ENCODE measurements at places on chromosomes 1 and 21.
A peak's percentile ranks its signal among the peaks of the same experiment; 100 is the strongest.

DNA sequence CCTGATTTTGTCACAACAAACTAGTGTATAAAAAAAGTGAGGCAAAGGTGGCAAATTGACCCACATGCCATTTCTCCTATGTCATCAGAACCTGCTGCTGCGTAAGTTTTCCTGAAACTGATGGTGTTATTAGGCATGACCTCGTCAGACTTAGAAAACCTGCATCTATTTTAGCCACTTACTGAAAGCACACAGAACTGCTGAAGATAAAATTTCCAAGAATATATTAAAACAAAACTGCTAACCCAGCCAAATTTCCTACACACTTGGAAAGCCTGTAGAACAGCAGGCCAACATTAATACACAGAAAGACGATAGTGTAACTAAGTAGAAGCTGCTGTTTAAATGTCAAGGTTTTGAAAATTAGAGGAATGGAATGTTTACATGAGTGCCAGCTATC is 674.5 kb upstream of the CXADR start:
- no peak for DNase-seq

DNA sequence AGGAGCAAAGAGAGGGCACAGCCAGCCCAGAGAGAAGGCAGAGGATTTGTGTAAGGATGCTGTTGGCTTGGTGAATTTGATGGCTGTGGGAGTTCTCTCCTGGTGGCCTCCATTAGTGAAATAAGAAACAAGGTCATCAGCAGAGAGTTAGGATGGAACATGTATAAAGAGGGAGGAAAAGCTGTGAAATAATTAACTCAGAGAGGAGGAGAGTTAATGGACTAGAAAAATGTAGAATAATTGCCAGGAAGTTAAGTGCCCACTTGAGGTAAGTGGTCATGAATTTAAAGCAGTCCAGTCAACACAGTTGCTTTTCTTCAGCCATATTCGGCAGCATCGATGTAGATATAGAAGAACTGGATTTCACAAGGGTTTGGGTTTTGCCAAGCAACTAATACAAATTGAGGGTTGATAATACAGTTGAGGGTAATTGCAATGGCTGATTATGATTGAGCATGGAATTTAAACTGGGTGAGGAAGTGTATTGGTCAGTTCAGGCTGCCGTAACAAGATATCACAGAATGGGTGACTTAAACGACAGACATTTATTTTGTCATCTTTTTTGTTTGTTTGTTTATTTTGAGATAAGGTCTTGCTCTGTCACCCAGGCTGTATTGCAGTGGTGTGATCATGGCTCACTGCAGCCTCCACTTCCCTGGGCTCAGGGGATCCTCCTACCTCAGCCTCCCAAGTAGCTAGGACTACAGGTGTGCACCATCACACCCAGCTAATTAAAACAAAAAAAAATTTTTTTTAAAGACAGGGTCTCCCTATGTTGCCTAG is 31.7 kb upstream of the KLF17 start:
- no peak for DNase-seq

DNA sequence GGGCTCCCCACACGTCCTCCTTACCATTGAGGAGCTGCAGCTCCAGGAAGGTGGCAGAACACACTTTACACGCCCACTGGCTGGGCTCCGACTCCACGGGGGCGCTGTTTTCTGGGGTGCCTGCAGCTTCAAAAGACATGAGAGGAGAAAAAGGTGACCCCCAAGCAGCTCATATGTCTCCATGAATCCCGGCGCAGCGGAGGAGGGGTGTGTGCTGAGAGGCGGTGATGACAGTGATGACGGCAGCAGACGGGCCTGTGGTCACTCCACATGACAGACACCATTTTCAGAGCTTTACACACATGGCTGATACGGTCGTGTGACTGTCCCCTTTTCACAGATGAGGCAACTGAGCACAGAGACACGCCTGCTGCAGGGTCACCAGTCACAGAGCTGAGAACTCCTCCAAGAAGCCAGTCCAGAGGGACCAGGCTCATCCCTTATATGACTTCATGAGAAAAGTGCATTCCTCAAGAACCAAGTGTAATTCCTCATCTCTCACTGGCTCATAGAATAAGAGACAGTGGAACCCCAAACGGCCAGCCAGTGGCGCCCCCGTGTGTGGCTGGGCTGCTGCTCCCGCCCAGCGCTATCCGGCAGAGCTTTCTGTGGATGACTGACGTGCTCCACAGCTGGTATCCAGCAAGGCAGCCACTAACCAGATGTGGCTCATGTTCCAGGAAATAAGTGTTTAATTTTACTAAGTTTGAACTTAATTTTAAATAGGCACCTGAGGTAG is 31.9 kb downstream of the PRDM15 start:
- no peak for DNase-seq

- DNase-seq: peak; percentile 34
These were observed 9.4 kb upstream of the THEMIS2 start for GRCh38 chr1:27862671-27863537.

DNA sequence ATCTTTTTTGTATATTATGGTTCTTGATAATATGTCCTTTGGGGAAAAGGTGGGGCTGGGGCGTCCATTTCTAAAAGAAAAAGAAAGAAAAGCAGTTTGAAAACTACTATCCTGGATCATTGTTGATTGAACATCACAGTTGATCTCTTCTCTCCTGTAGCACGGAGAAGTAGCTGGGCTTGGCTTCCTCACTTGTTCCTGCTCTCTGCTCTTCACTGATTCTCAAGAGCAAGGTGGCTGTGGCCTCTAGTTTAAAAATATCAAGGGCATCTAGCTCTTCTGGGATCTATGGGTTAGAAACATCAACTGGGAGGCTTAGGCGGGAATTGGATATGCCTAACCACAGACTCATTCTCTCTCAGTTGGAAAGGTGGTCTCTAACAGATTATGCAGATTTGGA is 38.1 kb upstream of the EPHA8 start:
- no peak for DNase-seq

- peak; percentile 80 for DNase-seq
These were observed 70.5 kb downstream of the SSBP3 start for GRCh38 chr1:54335755-54336108.

GRCh38 chr1:28297826-28298225 is 31.0 kb upstream of the MED18 start:
- no peak for DNase-seq

GRCh38 chr1:216086678-216087077 is 336.6 kb downstream of the USH2A start:
- DNase-seq: no peak

GRCh38 chr1:97920276-97920831 is 480 bp downstream of the DPYD start:
- no peak for DNase-seq

DNA sequence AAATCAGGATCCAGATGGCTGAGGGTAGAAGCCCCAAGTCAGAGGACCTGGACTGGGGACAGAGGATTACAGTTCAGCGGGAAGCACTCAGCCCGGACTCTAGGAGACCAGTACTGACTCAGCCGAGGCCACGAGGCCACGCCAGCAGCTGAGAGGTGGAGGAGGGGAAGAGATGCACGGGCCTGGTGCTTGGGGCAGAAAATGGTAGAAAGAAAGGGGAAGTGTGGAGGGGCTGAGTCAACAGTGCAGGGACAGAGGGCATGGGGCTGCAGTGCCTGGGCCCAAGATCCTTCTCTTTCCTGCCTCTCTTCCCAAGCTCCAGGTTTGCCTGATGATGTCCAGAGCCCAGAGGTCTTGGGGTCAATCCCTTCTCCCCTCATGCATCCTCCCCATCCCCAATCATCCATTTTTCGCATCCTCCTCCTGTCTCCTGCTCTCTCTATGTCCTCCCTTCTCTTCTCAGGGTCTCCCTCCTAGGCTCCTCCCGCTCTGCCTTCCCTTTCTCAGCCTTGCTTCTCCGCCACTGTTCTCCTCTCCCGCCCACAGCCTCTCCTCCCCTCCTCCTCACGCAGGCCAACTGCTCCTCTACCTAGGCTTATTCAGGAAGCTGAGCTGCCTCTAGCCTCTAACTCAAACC is 7.7 kb downstream of the ARHGEF2 start:
- no peak for DNase-seq

GRCh38 chr21:21179619-21180298 is 181.6 kb downstream of the NCAM2 start:
- DNase-seq: no peak

DNA sequence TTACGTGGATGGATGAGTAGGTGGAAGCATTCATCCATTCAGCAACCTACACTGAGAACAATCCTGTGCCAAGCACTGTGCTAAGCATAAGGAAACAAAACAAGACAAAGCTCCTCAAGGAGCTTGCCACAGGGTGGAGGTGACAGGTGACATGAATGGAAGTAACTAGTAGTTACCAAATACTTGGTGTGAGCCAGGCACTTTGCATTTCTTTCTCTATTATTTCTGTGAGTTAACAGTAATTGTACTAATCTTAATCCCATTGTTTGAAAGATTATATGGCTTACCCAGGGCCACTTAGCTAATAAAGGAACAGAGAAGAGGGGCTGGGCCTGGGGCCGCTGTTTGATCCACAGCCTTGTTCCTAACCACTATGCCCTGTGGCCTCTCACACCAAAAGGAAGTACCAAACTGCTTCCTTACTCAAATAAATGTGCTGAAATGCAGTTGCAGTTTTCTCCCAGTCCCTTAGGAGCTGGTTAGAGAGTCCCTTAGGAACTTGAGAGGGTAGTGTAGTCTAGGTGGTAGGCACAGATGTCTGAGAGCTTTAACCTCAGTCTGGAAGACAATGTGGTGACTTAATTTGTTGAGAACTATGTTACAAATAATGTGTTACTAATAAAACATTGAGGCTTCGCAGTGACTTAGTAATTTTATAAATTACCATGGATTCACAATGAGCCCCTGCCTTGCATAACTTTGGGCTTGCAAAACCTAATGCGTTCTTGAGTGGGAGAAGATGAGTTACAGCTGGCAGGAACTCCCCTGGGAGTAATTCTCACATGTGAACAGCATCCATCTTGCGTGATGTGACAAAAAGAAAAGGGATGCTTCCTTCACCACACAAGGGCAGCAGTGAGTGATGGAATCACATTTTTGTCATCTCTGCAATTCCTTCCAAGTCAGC is 69.8 kb downstream of the MPZL1 start:
- no peak for DNase-seq

DNA sequence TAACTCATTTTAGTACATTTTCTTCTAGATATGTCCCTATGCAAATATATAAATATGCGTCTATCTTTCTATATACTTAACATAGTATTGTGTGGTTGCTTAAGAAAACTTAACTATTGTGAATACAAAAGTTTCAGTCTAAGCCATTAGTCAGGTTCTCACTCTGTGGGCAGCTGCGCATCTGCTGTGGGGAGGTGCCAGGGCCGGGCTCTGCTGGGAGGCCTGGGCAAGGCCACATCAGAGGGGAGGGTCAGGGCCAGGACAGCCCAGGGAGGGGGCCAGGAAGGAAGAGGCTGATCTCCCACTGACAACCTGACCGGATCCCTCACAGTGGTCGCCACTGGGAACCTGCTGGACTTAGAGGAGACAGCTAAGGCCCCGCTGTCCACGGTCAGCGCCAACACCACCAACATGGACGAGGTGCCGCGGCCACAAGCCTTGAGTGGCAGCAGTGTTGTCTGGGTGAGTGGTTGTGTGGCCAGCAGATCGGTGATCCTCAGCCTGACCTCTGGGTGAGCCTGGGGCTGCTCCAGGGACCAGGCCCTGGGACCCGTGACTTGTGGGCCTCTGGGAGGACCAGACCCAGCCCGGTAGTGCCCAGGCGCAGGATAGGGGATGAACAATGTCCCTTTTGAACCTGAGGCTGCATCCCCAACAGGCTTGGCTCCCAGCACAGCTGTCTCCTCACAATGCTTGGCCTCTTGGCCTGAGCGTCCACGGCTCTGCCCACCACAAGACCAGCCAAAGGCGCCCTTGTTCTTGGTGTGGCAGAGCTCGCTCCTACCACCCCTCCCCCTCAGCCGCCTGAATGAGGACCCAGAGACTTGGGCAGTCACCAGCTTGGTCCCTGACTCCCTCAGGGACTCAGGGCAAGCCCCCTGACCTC is 20.2 kb downstream of the LDLRAP1 start:
- DNase-seq: no peak
